ENCODE measurements at places on chromosomes 5 and 9.

DNA sequence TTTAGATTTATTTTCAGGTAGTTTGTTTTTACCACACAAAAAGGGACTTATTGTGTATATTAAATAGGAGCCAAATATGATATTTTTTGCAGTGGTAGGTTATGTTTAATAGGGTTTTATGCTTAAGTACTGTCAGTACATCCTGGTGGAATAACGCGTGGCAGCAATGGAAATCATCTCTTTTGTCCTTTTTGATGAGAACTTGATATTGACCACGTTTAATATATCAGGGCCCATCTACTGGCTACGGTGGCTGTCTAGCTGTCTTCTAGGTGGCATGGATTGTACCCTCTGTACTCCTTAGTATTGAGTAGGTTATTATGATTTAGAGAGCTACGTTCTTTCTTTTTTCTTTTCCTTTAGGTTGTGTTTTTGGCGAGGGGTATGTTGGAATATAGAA is 2.6 kb downstream of the BASP1 start:
- DNase-seq: no peak

GRCh38 chr5:132776131-132776937 is 705 bp downstream of the SEPTIN8 start:
- DNase-seq: no peak

- no peak for DNase-seq
These were observed 9.0 kb downstream of the MYMK start for GRCh38 chr9:133515615-133516255.

DNA sequence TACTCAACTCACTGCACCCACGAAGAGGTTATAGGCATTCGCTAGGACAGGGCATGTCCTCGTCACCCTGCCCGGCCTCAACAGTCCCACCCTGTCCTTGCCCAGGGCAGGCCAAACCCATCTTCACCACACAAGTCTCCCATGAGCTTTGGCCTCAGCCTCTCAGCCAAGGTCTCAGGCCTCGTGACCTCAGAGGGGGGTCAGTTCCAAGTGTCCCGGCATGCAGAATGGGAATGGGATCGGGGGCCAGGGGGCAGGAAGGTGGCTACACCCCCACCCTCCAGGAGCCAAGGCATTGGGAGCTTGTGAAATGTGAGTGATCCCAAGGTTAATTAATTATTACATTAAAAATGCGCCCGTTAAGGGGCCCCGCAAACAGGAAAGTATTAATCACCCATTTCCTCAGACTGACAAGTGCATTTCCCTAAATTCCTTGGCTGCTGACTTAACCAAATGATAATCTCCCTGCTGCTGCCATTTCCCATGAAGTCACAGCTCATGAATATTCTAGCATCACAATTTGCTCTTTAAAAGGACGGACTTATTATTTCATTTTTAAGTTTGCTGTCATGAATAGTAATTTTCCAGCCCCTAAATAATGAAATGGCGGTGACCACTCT is 8.0 kb upstream of the UBAC1 start:
- no peak for DNase-seq

DNA sequence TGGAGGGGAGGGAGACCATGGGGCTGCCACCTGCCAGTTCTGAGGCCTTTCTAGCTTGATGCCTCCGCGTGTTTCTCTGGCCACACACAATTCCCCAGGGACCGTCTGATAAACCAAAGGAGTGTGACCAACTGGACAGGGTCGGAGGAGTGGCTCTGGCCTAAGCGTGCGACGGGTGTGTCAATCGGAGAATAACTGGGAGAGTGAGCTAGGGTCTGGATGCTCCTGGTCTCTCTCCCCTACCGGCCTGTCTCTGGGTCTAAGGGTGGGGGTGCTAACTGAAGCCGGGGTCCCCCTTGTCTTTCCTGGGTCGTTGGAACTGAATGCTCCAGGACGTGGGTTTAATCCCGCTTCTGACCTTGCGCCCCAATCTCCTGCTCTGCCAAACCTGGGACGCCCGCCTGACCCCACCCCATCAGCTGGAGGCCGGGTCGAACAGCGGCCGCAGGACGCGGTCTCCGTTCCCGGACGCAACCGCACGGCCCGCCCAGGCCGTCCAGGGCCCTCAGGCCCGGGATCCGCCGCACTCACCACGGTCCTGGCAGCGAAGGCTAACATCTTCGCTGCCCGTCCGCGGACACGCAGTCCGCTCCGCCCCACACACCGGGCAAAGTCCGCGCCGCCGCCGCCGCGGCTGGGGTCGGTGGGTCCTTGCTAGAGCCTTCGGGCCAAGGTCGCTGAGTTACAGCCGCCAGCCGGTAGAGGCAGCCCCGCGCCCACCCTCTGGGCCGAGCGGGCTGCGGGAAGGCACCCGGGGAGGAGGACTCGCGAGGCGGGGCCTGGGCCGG is 447 bp downstream of the CRAT start:
- no peak for DNase-seq

DNA sequence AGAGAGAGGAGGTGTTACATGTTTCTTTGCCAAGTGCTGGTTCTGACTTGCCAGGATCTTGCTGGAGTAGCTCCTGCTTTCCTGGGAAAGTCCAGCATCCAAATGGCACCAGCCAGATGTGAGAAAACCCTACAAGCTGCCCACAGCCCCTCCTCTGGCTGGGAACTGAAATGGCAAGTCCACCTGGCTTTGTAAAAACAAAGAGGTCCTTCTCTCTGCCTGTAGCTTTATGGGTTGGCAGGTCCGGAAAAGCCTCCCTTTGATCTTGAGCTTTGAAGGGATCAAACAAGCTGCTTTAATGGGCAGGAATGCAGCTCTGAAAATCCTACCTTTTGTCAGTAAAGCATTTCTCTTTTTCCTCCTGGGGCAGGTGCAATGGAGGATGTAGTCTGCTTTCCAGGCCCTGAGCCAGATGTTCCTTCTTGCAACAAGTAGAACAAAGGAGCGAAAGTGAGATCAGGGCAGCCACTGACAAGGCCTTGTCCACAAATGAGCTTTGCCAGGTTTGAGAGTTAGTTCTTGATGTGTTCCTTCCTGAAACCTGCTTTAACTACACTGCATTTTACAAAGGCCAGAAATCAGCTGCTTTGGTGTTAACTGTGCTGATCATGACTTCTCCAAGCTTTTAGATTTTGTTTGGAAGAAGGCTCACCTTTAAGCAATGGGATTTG is 456.7 kb downstream of the ZNF608 start:
- no peak for DNase-seq

DNA sequence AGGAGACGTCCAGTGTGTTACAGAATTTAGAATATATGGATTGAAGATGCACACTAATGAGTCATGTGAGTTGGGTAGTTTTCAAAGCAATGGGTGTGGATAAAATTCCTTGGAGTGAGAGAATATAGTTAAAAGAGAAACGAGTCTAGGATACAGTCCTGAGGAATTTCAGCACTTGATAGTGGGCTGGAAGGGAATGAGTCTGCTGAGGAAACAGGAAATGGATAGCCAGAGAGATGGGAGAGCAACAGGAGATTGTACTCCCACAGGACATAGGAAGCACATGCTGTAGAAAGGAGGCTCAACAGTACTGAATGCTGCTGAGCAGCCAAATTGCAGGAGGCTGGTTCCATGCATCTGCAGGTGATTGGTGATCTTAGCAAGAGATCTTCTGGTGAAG is 68.1 kb downstream of the FBN2 start:
- DNase-seq: no peak

GRCh38 chr5:159362220-159362619 is 31.9 kb upstream of the IL12B start:
- no peak for DNase-seq

DNA sequence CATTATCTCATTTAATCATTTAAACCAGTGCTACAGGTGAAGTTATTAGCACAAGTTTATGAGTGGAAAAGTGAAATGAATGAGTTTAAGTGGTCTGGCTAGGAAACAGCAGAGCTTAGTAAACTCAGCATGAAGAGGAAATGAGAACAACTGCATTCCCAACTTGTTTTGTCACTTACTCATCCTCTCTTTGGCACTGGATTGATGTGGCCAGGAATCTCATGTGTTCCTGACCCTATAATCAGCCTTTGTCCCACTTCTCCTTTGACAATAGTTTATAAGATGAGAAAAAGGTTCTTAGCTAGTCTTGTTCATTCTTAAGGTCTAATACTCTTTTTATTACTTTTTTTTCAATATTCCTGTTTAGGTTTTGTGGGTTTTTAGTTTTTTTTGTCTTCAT is 559.2 kb upstream of the TLE4 start:
- no peak for DNase-seq

Data from foreskin melanocyte (primary cell).